ENCODE measurements at places on chromosomes 6 and 20. TPM values are rescaled to one million over a fixed set of nuclear protein-coding genes. Genes with fewer than 3 reads are reported as not detected.

- no peak overlapping the region for H3K27ac ChIP-seq
- no peaks in the 10 kb centered on the region for H3K4me1 ChIP-seq
- H3K27me3 ChIP-seq = no peaks in the 10 kb centered on the region
Observed at GRCh38 chr6:129215246-129215645, 332.3 kb downstream of the LAMA2 start.

- H3K27me3 ChIP-seq = no peaks in the 10 kb centered on the region
- H3K4me3 ChIP-seq = no peak overlapping the region
- H3K27ac ChIP-seq = no peak overlapping the region
- no peak for DNase-seq
- no peaks in the 10 kb centered on the region for H3K4me1 ChIP-seq
- H3K36me3 ChIP-seq = no peaks in the 10 kb centered on the region
Observed at GRCh38 chr6:121143476-121143875, 190.8 kb downstream of the TBC1D32 start.

- H3K27me3 ChIP-seq = no peaks in the 10 kb centered on the region
- no peak overlapping the region for H3K4me3 ChIP-seq
- H3K27ac ChIP-seq = no peak overlapping the region
- H3K36me3 ChIP-seq = no peaks in the 10 kb centered on the region
- no peaks in the 10 kb centered on the region for H3K4me1 ChIP-seq
Observed at GRCh38 chr6:169490246-169490641, 211.6 kb downstream of the WDR27 start.

- H3K27me3 ChIP-seq = no peaks in the 10 kb centered on the region
- H3K4me1 ChIP-seq = no peaks in the 10 kb centered on the region
- peak overlapping the region; percentile 48 for H3K4me3 ChIP-seq
Observed at GRCh38 chr6:29976588-29977424, 34.5 kb downstream of the HLA-A start.

- H3K36me3 ChIP-seq = no peaks in the 10 kb centered on the region
- DNase-seq = no peak
- no peaks in the 10 kb centered on the region for H3K27me3 ChIP-seq
- H3K27ac ChIP-seq = peak overlapping the region; percentile 45
- H3K4me3 ChIP-seq = no peak overlapping the region
Observed at GRCh38 chr20:23659989-23660837, 22.5 kb upstream of the CST3 start.

KHDC1L gene
- total RNA-seq = not detected

DNA sequence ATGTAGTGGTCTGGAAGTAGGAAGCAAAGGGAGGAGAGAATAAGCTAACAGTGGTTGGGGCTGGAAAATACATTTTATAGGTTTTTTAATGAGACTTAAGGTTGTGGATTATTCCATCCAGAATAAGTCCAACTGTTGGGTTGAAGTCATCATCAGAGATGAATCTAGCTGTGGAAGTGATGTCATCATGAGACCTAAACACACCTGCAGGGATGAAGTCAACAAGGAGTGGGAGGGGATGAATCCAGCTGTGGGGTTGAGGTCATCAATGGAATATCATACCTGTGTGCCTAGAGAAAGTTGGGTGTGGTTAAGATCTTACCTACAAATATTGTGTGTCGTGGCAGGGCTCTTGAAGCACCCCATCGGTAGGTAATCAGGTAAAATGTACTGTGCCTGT is 730.7 kb downstream of the RFPL4B start:
- no peak overlapping the region for H3K27ac ChIP-seq
- no peak for DNase-seq
- no peak overlapping the region for H3K4me3 ChIP-seq
- H3K27me3 ChIP-seq = no peaks in the 10 kb centered on the region
- no peaks in the 10 kb centered on the region for H3K4me1 ChIP-seq

- no peak overlapping the region for H3K27ac ChIP-seq
- H3K4me1 ChIP-seq = no peaks in the 10 kb centered on the region
- H3K27me3 ChIP-seq = no peaks in the 10 kb centered on the region
- no peaks in the 10 kb centered on the region for H3K36me3 ChIP-seq
Observed at GRCh38 chr6:41649596-41649995, 11.3 kb downstream of the MDFI start.

KCNQ5 gene
- total RNA-seq = 0.27 TPM

DNA sequence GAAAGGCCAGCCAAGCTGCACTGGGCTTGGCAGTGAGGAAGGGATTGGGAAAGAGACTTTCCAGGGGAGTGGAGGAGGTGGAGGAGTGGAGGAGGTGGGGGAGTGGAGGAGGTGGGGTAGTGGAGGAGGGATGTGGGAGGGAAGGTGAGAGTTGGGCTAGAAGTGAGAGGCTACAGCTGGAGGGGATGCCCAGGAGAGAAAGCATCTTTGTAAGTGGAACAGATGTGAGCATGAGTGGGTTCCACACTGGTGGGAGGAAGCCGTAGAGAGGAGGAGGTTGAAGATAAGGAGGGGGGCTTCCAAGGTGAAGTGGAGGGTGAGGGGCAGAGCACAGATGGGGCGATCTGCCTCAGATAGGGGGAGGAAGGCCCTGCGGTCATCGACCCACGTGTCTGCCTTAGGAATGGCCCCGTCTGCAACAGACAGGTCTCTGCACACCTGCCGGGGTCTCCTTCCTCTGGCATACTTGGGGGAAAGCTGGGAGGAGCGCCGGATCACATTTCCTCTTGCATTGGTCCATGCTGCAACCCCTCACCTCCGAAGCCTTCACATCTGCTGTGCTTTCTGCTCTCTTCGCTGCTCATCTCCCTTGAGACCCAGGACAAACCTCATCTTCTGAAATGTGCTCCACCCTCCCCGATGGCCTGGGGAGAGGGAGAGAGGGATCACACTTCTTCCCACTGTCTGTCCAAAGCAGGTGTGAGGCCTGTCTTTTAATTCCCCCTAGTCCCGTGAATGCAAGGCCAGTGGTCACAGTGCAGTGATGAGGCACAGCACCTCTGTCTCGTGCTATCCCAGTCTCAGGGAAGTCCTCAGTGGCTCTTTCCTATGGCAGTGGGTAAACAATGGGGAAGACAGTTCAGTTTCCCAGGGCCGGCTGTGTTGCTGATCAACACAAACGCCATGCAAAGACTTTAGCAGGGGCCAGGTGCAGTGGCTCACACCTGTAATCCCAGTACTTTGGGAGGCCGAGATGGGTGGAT is 48.6 kb upstream of the SNX9 start:
- no peaks in the 10 kb centered on the region for H3K36me3 ChIP-seq
- no peak overlapping the region for H3K27ac ChIP-seq
- DNase-seq = no peak
- H3K27me3 ChIP-seq = no peaks in the 10 kb centered on the region
- H3K4me3 ChIP-seq = no peak overlapping the region
- peaks cover 4% of the 10 kb centered on the region for H3K4me1 ChIP-seq

- no peaks in the 10 kb centered on the region for H3K4me1 ChIP-seq
- no peak overlapping the region for H3K27ac ChIP-seq
- H3K4me3 ChIP-seq = no peak overlapping the region
Observed at GRCh38 chr6:69974193-69974592, 107.8 kb downstream of the COL19A1 start.

GRCh38 chr20:4038047-4038459 is 22.7 kb upstream of the RNF24 start:
- H3K4me3 ChIP-seq = no peak overlapping the region
- no peaks in the 10 kb centered on the region for H3K27me3 ChIP-seq
- peak; percentile 76 for DNase-seq
- H3K27ac ChIP-seq = no peak overlapping the region
- H3K4me1 ChIP-seq = peaks cover 3% of the 10 kb centered on the region

DNA sequence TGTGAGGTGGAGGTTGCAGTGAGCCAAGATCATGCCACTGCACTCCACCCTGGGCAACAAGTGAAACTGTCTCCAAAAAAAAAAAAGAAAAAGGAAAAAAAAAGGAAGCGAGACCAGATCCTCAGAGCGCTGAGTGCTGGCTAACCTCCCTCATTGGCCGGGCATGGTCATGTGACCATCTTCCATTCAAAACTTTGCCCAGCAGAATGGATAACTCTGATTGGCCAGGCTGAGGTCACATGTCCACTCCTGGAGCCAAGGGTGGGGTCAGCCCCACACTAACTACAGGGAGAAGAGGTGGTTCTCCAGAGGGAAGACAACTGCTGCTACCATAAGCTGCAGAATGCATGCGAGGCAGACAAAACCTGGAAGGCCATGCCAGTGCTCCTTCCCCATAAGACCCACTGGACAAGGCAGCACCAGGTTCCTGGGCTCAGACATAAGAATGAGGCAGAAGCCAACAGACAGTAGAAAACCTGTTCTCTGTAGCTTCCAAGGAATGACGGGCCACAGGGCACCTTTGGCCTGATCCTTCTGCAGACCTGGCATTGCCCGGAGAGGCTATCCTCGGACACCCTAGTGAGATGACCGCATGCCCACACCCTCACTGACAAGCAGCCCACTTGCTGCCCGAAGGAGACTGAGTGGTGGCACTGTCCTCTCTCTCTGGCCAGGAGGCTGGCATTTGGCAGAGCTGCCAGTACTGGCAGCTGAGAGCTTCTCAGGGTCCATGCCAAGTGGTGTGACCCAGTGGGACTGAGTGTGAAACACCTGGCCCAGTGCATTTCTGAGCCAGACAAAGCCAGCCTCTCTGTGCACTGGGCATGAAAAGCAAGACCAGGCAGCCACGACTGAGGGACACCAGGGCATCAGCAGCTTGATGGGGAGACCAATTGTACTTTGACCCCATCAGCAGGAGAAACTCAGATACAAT is 311.9 kb upstream of the SULF2 start:
- no peaks in the 10 kb centered on the region for H3K27me3 ChIP-seq
- no peak for DNase-seq
- H3K36me3 ChIP-seq = no peaks in the 10 kb centered on the region
- H3K4me1 ChIP-seq = no peaks in the 10 kb centered on the region
- H3K27ac ChIP-seq = no peak overlapping the region

- H3K4me1 ChIP-seq = no peaks in the 10 kb centered on the region
- H3K27me3 ChIP-seq = no peaks in the 10 kb centered on the region
- H3K27ac ChIP-seq = peak overlapping the region; percentile 80
- peak; percentile 47 for DNase-seq
- H3K4me3 ChIP-seq = peak overlapping the region; percentile 76
- H3K36me3 ChIP-seq = peaks cover 18% of the 10 kb centered on the region
Observed at GRCh38 chr20:37346535-37347346, 801 bp downstream of the SRC start.

DNA sequence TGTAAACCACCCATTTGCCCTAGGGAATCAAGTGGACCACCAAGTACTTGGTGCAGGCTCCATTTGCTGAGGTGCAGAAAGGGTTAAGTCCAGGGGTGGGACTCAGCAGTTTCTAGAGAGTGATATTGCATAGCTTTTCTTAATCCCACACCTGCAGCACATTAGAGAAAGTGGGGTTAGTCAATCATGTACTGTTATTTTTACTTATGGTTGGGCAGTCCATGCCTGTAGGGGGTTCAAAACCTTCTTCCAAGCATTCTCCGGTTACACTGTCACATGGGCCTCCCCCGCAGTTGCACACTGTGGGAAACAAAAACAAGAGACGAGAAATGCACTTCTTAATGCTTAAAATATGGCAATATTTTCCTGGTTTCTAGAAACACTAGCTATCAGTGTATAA is 65.5 kb downstream of the LAMA4 start:
- H3K4me1 ChIP-seq = no peaks in the 10 kb centered on the region
- no peak overlapping the region for H3K27ac ChIP-seq
- H3K27me3 ChIP-seq = no peaks in the 10 kb centered on the region

DNA sequence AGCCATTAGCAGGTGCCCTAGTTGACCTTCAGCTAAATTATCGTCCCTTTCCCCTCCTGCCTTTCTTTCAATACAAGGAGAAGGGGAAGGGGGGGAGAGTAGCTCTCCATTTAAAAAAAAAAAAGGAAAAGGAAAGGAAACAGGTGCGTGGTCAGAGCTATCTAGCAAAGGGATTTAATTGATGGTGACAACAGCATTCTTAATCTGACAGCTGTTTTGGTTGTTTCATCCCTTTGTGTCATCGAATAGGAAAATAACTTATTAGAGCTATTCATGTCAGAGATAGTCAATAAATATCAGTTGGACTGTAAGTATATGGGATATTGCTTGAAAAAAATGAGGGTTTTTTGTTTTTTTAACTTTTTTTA is 195.2 kb upstream of the SASH1 start:
- no peaks in the 10 kb centered on the region for H3K36me3 ChIP-seq
- no peak overlapping the region for H3K27ac ChIP-seq
- H3K4me1 ChIP-seq = no peaks in the 10 kb centered on the region
- no peak for DNase-seq
- H3K27me3 ChIP-seq = no peaks in the 10 kb centered on the region

PHF20 gene
- total RNA-seq = 16.1 TPM

PRSS16 gene
- total RNA-seq = 30.3 TPM

SLC4A11 gene
- 1.1 TPM for total RNA-seq

DNA sequence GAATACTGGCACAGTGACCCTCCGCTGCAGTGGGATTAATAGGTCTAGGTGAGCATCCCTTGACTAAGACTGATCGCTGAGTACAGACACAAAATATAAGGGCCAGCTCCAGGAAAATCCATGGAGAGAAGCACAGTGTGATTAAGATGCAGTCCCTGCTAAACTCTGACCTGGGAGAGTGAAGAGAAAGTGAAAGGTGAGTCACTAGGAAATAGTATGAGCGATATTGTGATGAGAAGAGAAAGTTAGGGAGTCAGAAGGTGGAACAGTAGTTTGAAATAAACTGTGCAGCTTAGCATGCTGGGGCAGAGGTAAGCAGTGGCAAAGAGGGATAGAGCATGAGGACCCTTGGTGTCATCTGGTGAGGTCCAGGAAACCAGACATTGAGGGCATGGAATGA is 278.6 kb upstream of the MAP3K7 start:
- H3K27me3 ChIP-seq = no peaks in the 10 kb centered on the region
- H3K27ac ChIP-seq = no peak overlapping the region
- DNase-seq = no peak
- H3K4me3 ChIP-seq = no peak overlapping the region

RNF217 gene
- total RNA-seq = 26.4 TPM

- H3K4me3 ChIP-seq = no peak overlapping the region
- H3K27ac ChIP-seq = no peak overlapping the region
- H3K36me3 ChIP-seq = no peaks in the 10 kb centered on the region
- DNase-seq = no peak
Observed at GRCh38 chr6:105191351-105191750, 11.5 kb upstream of the POPDC3 start.

GRCh38 chr6:106216527-106216926 is 109.0 kb downstream of the ATG5 start:
- no peak overlapping the region for H3K4me3 ChIP-seq
- no peaks in the 10 kb centered on the region for H3K36me3 ChIP-seq

DNA sequence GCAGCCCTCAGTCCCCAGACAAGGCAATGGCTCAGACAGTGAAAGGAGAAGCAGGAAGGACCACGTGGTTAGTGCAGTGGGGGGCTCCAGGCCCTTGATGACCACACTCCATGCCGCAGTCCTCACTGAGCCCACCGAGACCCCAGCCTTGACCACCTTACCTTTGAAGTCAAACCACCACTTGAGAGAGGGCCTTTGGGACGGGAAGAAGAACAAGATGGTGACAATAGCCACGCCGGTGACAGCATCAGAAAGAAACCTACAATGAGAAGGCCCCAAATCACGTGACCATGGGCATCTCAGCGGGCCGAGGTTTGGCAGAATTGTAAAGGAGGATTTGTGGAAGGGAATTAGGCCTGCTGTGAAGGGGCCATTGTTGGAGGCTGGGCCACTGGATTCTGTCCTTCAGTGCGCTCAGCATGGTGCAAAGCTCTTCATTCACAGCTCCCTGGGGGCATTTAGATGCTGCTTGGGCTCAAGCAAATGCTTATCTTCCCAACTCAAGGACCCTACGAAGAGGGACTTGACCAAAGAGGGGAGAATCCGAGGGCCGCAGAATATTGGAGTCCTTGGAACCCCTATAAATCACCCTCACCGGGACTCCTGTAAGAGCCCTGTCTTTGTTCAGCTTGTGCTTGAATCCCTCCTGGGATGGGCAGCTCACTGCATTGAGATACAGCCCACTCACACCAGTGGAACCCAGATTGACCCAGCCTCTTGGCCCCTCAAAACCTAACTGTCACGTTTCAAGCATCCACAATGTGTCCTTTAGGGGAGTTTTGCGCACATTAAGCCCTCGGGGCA is 33.2 kb upstream of the OCSTAMP start:
- no peak overlapping the region for H3K27ac ChIP-seq
- H3K4me1 ChIP-seq = no peaks in the 10 kb centered on the region
- H3K4me3 ChIP-seq = no peak overlapping the region
- no peak for DNase-seq
